ENCODE measurements at places on chromosomes 4 and X.
A peak's percentile ranks its signal among the peaks of the same experiment; 100 is the strongest.

DNA sequence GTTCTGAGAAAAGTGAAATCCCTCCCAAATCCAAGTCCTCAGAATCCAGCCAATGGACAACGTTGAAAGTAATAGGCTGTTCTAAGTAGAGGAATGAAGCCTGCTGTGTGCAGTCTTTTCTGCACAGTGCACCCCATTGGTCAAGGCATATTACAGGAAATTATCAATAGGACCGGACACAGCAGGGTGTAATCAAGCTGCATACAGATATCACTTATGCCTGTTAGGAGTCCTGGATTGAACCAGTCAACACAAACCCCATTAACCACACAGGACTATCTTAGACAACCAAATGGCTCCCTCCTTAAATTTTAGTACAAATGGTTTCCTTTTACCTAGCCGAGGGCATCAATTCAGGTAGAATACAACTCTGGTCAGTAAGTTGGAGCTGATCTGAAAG lies 34.2 kb upstream of the MAGEA8 start:
- no peak for DNase-seq

DNA sequence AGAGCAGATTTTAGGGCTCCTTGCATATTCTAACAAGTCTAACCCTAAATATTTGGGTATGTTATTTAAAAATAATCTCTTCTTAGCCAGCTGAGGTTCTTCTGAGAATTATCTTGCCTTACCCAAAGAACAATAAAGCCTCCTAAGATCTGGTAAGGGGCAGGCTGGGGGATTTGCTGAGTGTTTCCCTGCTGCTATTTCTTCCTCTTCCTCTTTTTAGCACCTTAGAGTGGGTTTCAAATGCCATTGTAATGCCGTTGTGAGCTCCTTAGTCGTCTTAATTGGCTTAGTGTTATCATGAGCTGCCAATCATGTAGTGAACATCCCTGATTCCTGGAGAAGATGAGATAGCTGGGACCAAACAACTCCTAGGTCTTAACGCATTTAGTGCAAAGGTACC lies 15.4 kb downstream of the STOX2 start:
- no peak for DNase-seq

DNA sequence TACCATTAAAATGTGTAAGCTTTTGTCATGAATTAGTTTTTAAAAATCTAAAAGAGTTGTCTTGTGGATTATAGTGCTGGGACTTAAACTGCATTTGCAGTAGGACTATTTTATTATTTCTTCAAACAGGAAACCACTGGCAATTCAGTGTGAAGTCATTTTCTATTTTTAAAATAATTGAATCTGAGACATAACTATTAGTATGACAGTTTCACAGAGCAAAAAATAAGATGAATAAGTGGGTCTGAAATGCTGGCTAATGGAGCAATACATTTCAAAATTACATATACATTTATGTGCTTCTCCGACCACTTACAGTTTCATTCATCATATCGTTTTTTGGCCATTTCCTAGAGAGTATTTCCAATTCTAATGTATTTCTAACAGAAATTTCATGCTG lies 75.3 kb upstream of the RAPGEF2 start:
- no peak for DNase-seq

- DNase-seq: no peak
These were observed 238.4 kb upstream of the TEX13A start for GRCh38 chrX:105458846-105459245.

DNA sequence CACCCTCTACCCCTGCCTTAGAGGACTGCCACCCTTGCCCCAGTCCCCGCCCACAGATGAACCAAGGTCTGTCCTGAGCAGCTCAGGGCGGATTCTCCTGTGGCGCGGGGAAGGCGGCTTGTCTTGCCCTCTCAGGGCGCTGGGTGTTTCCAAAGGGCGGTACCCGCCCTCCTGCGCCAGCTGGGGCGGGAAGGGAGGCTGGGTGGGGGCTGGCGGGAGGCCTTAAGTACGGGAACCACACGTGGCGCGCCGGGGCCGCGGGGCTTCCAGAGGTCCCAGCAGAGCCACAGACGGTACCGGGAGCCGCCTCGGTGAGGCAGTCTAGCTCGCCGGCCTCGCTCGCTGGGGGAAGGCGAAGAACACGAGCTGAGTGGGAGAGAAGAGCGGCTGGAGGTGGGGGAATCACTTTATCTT lies 361.1 kb downstream of the MID1IP1 start:
- DNase-seq: peak; percentile 63

DNA sequence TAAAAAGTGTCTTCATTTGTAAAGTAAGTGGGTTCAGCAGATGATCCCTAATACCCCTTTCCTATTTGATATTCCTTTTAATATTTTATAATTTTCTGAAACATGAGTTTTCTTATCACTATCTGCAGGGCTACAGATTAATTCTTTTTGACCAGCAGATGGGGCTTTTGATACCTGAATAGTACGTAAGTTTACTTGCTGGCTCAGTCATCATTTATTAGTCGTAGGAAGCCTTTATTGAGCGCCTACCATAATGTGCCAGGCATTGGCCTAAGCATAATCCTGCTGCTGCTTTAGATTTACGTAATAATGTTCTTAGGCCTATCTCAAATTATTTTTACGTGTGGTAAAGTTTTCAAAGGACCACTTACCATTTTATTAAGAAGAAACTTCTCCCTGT lies 33.1 kb downstream of the OSTC start:
- DNase-seq: no peak

DNA sequence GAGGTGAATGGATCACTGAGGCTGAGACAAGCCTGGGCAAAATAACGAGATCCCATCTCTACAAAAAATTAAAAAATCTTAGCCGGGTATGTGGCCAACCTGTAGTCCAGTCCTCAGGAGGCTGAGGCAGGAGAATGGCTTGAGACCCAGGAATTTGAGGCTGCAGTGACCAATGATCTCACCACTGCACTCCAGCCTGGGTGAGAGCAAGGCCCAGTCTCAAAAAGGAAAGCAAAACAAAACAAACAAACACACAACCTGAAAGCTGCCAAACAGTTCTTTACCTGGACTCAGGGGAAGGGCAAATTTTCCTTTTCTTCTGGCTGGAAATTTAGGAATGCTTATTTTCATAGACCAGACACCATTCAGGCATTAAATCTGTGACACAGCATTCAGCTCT lies 163.1 kb upstream of the FAT1 start:
- no peak for DNase-seq

GRCh38 chrX:42096265-42096920 lies 173.0 kb upstream of the CASK start:
- no peak for DNase-seq

- no peak for DNase-seq
These were observed 60.3 kb upstream of the CAMK2D start for GRCh38 chr4:113821856-113822255.

- DNase-seq: no peak
These were observed 474.1 kb downstream of the PDGFC start for GRCh38 chr4:156497486-156497885.

GRCh38 chrX:19616959-19617358 lies 101.7 kb upstream of the MAP3K15 start:
- DNase-seq: no peak

- no peak for DNase-seq
These were observed 131.6 kb upstream of the MED14 start for GRCh38 chrX:40866893-40867292.

DNA sequence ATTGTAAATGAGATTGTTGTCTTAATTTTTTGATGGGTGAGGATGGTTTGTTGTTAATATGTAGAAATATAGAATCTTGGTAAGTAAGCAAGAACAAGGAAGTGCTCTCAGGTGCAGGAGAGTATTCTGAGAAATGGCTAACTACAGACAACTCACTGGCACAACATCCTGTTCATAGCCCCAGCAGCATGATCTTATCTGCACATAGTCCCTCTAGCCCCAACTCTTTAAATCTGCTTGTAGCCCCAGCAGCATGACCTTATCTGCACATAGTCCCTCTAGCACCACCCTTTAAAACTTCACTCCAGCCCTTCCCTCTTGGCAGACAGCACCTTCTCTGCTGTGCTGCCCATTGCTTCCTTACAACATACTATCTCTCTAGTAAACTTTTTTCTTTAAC lies 1957.1 kb upstream of the ADGRL3 start:
- DNase-seq: no peak

DNA sequence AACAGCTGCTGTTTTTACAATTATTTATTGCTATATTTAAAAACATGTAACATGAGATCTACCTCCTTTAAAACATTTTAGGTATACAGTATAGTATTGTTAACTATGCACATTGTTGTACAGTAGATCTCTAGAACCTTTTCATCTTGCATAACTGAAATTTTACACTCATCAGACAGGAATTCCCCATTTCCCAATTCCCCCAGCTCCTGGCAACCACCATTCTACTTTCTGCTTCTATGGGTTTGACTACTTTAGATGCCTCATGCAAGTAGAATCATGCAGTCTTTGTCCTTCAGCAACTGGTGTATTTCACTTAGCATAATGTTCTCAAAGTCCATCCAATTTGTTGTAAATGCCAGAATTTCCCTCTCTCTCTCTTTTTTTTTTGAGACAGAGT lies 9.7 kb upstream of the LSM6 start:
- DNase-seq: no peak

DNA sequence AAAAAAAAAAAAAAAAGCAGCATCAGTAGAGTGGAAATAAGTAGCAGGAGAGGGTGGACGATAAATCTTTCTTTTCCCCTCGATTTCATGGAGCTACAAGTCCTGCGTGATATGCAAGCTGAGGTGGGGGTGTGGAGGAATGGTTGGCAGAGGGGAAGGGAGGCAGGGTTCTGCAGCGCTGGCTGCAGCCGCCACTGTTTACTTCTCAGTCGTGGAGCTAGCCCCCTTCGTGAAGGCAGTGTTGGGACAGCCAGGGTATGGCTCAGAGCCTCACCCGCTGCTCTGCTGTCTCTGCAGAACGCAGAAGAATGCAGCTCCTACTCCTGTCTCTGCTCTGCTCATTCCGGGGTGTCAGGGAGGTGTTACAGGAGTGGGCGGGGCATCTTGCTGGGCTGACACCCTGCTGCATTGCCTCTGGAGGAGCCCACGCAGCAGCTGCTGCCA lies 140.6 kb downstream of the GPM6A start:
- DNase-seq: no peak

- no peak for DNase-seq
These were observed 1470.4 kb downstream of the ADGRL3 start for GRCh38 chr4:62670514-62670913.

DNA sequence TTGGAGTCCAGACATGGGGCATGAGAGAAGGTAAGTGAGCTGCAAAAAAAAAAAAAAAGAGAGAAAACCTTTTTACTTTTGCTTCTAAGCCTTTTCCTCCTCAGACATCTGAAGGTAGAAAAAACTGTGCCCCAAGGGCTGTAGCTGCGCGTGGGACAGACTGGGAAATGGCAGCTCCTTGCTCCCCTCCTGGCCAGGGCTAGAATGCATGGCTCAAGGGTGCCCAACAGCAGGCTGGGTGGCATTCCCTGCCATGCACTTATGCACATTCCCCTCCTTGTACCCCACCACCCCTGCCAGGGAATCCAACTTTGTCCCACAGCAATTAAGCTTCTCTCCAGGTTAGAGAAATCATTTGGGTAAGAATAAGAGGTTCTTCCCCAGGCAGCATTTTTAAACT lies 421.2 kb downstream of the TRAM1L1 start:
- DNase-seq: no peak

GRCh38 chrX:69104756-69105434 lies 60.4 kb downstream of the PJA1 start:
- no peak for DNase-seq

- DNase-seq: no peak
These were observed 23.4 kb downstream of the ADRA2C start for GRCh38 chr4:3789587-3789986.
